Stomach (tissue), 19 donors: ENCODE measurements at places on chromosomes 2 and 18.

DNA sequence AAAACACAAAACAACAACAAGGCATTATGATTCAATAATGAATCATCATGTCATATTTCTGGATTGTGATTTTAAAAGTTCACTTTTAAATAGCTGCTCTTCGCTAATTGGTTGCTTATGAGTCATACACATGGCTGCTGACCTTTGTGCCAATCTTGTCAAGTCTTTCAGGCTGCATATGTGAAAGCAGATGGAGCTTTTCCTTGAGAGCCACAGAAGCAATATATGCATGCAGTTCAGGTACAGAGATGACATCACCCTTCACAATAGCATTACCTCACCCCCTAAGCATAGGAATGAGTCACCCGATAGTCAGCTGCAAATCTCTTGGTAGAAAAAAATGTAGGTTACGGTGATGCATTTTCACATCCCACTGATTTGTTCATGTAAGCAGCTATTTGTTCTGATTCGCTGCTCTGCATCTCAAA, 27.2 kb downstream of the EIF2AK3 start:
- DNase-seq, result peak; percentile 95

GRCh38 chr18:59540780-59541179, 156.4 kb downstream of the CCBE1 start:
- DNase-seq, result no peak

DNA sequence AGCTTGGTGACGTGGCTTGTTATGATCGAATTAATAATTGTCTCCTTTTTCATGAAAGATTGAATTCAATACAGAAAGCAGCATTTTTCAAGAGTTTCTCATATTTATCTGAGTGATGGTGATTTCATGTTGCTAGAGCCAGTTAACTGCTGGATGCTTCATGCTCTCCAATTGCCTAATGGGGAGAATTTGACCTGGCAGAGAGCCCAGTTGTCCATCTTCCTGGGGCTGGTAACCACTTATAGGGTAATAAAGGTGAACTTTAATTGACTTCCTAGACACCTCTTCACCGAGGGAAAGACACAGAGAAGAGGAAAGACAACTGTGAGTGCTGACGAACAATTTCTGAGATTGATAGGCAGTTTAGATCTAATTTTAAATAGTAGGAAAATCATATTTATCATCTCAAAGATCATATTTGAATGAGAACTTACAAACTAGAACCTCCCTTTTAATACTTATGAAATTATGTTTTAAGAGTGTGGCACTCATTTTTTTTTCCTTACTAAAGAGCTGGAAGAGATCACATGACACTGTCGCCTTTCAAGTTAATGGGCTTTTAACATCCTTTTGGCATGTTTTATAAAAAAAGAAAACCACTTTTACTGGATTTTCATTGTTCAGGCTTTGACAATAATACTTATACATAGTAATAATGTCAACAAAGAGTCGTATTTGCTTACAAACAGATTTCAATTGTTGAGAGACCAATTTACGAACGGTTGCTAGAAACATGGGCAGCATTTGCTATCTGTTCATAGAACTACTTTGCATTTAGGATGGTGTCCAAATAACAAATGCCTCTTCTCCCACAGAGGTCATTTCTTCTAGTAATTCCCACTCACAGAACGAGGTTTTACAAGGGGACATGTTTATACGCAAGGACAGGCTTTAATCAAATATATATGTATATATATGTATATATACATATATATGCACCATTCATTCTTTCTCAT, 153.3 kb downstream of the RAPGEF4 start:
- peak; percentile 30 for DNase-seq

- no peak for DNase-seq
Measured at GRCh38 chr2:161041356-161041755, 118.9 kb upstream of the TANK start.

DNA sequence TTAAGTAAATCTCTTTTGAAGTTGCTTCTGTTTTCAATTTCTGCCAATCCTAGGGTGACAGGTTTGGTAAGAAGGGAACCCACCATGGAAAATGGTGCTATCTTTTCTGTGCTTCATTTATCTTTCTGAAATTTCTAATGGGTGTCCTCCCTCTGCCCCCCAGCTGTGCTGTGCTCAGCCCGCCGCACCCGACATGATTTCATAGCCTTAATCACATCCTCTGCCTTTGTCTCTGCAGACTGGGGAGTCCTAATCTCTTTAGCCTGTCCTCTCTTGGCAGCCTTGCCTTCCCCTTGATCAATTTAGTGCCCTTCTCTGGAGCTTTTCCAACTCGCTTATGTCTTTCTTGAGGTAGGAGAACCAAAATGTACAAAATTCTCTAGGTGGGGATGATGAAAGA, 49.3 kb downstream of the DNMT3A start:
- no peak for DNase-seq

- DNase-seq, result peak; percentile 91
Measured at GRCh38 chr2:218186355-218186766, 19.6 kb upstream of the CXCR1 start.

- DNase-seq, result no peak
Measured at GRCh38 chr18:47953471-47953931, 23.0 kb upstream of the SMAD2 start.

- no peak for DNase-seq
Measured at GRCh38 chr2:80113399-80113798, 191.2 kb downstream of the LRRTM1 start.

- DNase-seq, result no peak
Measured at GRCh38 chr2:53077413-53077812, 690.2 kb upstream of the CHAC2 start.

- DNase-seq, result no peak
Measured at GRCh38 chr2:118786746-118787145, 60.7 kb downstream of the EN1 start.

DNA sequence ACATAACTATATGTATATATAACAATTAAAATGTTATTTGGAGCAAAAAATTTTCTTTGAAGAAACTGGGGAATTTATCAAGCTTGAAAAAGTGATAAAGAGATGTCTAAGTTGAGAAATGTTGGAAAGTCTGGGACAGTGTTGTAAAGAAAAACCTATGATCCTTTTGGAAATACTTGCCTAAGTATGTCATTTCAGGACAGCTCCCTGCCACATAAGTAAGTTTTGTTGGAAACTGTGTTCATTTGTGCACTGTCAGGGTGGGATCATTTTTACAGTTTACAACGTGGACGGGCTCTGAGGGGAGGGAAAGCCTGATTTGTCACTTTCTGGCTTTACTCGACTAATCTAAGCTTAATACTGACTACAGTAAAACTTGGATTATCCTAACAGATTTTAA, 10.4 kb upstream of the COL3A1 start:
- DNase-seq, result no peak

DNA sequence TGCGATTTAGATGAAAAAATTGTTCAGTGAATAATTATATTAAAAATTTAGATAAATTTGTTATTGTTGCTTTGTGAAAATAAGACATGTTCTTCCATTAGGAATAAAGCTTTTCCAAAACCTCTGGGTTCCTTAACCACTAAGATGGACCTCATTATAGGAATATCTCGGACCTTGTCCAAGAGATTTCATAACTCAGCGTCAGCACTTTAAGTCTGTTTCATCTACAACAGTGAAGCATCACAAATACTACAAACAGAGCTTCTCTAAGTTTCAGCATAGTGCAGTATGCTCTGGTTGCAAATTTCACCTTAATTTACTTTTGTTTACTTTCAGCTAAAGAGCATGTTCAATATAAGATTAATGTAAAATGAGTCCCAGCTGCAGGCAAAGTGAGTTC, 150.3 kb downstream of the UBE2E3 start:
- DNase-seq, result no peak
